ENCODE measurements at places on chromosomes 3 and 15.
A peak's percentile ranks its signal among the peaks of the same experiment; 100 is the strongest.

DNA sequence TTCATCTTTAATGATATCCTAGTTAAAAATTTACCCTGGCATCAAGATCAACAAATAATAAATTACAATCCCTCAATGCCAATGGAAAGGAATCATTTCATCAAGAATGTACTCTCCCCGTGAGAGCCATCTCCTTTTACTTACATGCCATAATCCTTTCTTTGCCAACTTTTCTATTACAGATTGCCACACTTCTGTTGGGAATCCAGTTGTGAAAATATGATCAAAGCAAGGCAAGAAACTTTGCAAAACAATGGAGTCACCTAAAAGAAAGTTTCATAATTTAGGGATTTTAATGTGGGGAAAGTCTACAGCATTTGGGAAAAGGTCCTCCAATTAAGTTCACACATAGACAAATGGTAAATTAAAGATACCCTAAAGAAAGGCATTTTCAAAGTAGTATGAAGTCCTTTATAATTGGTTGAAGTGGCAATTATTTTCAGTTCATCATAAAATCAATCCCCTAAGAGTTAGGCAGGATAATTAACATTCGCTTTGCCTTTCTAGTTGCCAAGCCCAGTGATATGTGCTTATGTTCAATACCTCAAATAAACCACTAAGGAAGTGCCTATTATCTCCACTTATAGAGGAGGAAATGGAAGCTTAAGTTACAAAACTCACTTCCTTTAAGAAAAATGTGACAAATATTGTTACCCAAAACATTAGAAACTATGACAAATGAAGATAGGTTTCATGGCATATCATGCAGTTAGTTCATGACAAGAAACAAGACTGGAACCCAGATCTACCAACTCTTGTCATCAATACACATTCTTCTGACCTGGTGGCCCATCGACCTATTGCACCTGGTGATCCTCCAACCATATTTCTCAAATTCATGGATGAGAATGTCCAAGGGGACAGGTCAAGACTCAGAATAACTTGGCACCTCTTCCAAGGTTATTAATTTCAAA lies 49.1 kb downstream of the TRANK1 start:
- DNase-seq: no peak

GRCh38 chr3:152197451-152197850 lies 71.3 kb upstream of the MBNL1 start:
- no peak for DNase-seq

DNA sequence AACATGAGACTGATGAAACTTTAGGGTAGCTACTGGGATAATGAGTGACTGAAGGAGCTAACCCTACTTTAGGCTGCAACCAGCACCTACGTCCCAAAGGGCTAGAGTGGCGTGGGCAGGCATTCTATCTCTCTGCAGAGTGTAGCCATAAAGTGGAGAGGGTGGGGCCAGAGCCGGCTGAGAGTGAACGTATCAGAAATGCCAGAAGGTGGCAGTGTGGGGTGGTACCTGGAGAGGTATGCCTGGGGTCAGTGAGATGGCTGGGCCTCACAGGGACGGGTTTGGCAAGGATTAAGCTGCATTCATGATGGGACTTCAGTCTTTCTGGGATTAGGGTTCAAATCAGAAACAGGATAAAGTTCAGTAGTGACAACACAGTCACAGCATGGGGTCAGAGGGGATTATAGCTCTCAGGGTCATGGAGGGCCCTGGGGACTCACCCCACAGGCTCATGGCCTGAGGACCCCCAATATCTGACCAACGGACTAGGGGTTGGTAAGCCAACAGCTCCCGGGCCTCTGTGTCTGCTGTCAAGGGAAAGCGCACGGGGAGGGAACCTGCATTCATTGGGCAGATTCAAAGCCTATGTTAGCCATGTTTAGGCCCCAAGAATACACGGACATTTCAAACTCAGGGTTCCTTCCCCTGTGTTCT lies 86.5 kb upstream of the FOXB1 start:
- DNase-seq: peak; percentile 17

DNA sequence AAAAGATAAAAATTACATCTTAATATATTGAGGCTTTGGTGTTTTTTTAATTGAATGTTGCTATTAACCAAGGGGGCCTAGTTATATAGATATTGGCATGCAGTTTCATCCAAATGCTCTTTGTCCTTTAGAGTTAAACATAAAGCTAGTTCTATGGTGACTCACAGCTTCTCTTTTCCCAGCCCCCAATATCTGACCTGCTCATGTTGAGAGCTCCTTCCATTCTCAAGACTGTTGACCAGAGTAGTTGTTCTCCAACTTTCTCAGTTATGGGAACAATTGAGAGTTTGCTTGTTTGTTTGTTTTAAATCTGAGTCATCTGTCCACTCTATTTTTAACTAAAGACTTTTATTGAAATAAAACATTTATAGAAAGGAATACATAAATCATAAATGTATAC lies 15.8 kb upstream of the RARB start:
- no peak for DNase-seq

GRCh38 chr3:100254168-100254777 lies 6.5 kb upstream of the TBC1D23 start:
- DNase-seq: no peak

DNA sequence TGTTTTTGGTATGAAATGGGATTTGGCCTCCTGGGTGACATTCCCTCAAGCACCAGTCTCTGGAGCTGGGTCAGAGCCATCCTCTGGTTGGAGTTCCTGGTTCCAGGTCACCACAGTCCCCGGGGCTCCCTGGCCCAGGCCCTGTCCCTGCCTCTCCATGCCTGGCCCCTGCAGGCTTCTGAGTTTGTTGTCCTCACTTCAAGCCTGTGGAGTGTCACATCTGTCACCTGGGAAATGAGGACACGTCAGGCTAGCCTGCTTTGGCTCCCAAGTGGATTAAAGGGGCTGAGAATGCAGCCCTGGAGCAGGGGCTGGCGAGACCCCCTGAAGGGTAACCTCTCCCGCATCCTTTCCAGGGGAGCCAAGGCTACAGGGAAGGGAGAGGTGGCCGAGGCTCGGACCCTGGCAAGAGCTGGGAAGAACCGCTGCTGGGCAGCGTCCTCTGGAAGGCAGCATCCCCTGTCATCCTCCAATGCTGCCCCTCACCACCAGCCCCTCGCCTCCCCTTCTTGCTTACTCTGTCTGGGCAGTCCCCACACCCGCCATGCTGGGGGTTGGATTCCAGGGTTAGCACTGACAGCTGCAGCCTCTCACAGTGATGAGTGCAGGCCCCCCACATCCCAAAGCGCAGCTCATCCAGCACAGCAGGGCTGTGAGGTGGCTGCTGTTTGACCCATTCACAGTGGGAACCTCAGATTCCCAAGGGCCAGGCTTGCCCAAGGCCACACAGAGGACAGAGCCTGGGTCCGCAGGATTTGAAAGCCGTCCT lies 75.5 kb upstream of the IQSEC1 start:
- DNase-seq: no peak

DNA sequence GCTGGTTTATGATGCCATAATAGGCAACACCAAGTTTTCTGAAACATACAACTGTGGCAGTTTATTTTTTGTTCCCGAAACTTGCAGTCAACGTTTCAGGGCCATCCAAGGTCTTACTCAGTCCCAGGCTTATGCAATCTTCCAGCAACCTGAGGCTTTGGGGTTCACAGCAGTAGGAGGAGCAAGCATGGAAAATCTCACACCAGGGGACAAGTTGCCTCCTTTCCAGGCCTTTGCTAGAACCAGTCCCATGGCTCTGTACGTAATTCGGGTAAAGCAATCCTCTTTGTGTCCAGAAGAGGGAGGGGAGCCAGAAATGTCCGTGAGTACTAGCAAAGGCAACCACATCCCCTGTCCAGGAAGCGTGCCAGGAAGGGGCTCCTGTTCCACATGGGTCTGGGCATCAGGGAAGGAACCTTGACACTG lies 4.7 kb upstream of the FAM240A start:
- no peak for DNase-seq

GRCh38 chr15:52924630-52925029 lies 134.5 kb upstream of the ONECUT1 start:
- DNase-seq: no peak

- DNase-seq: peak; percentile 49
These were observed 276.6 kb downstream of the RPLP1 start for GRCh38 chr15:69729167-69729748.

GRCh38 chr15:29037997-29038705 lies 152.4 kb downstream of the APBA2 start:
- no peak for DNase-seq
